ENCODE measurements at places on chromosomes 13 and 19.

GRCh38 chr13:51158880-51159518 is 47.9 kb upstream of the C13orf42 start:
- peak; percentile 4 for DNase-seq

GRCh38 chr13:41756198-41756880 is 204.6 kb downstream of the VWA8 start:
- no peak for DNase-seq

GRCh38 chr13:76823969-76824368 is 62.2 kb downstream of the KCTD12 start:
- DNase-seq = no peak

GRCh38 chr19:53161123-53161522 is 2.3 kb upstream of the ZNF347 start:
- no peak for DNase-seq

DNA sequence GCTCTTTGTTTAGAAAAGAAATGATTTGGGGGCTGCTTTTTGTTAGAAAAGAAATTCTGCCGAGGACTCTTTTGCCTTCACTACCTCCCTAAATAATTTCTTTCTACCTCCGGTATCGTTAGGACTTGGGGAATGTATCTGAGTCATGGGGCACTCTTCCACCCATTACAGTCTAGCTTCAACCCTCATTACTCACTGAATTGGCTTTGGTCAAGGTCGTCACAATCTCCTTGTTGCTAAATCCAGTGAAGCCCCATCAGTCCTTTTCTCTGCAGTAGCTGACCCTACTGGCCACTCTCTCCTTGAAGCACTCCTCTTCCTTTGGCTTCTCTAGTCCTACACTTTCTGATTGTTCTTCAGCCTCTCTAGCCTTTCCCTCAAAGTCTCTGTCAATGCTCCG is 34.0 kb downstream of the WDR87 start:
- no peak for DNase-seq

DNA sequence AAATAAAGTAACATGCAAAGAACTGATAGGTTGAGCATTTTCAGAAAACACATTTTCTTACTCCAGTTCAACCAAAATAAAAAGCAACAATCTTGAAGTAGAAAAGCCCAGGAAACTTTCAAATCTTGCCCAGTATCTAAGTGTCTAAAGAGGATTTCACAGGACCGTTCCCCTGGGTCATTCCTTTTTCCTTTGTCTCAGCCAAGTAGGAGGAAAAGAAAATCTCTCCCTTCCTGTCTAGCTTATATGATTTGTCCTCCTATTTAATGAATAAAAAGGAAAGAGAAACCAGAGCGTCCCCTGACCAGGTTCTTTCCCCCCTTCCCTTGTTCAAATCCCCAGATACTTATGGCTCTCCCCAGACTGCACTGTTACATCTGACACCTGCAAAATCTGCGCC is 248.0 kb downstream of the KCTD12 start:
- no peak for DNase-seq

GRCh38 chr13:30520571-30520970 is 54.8 kb upstream of the HMGB1 start:
- no peak for DNase-seq

- DNase-seq = no peak
Observed at GRCh38 chr19:14555918-14556661, 15.8 kb downstream of the NDUFB7 start.

GRCh38 chr13:113973218-113974164 is at the start of gene C13orf46:
Gene C13orf46 (minus strand): TSS chr13:113974076. CDS start chr13:113973997, 79 bp downstream.
- DNase-seq = no peak

DNA sequence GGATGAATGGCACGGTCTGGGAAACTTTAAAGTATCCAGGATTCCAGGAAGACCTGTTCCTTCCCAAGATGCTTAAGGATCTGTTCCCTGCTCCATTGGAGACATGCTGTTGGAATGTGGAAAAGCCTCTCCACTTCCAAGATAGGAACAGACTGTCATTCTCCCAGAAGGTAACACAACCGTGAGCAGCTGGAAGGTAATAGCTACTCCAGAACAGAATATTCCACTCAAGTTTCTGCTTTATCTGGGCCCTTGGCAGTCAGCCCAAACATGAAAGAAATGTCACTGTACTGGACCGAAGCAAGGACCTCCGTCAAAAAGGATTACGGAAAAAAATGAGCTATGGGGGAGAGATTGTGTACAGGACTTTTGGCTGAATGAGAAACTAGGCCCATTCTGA is 420.9 kb upstream of the NBEA start:
- DNase-seq = no peak

DNA sequence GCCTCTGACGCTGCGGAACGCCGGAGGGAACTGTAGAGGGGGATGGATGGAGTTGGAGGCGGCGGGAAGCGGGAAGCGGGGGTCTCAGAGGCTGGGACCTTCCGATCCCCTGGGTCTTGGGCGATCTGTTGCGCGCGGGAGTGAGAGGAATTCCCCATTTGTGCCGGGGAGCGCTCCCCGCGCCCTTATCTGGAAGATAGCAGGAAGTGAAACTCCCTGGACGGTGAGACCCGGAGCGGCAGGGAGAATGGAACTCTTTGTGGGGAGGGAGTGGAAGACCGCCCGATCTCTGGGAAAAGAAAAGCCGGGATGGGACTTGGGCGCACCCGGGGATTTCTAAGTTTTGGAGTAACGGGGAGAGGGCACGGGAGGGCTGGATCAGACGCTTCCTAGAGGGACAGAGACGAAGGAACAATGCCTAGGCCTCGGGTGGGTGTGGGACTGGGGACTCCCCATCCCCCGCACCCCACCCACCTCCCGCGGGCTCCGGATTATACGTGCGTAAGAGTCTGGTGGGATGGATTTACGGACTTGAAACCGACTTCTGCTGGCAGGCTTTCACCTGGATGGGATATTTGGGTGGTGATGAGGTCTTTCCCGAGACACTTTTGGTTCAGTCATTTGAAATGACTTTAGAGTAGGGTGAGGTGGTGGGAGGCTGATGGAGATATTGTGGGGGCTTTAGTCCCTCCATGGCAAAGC is 495 bp downstream of the LSR start:
- no peak for DNase-seq

DNA sequence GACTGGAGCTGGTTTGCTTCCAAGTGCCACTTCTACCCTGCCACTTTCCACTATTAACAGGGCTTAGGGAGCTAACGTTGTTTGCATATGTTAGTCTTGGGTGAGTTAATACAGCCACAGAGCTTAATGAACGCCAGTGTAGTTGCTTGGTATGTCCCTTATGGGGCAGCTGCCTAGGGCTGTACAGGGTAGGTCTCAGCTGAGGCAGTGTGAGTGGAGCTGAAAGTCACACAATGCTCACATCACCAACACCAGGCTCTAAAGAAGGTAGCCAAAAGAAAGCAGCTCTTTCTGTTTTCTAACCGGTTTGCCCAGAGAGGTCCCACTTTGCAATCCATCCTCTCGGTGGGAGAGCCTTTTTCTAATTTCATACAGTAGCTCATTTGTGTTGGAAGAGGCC is 186.2 kb downstream of the RGCC start:
- DNase-seq = no peak

GRCh38 chr19:35460608-35461007 is 12.6 kb downstream of the FFAR2 start:
- DNase-seq = no peak

DNA sequence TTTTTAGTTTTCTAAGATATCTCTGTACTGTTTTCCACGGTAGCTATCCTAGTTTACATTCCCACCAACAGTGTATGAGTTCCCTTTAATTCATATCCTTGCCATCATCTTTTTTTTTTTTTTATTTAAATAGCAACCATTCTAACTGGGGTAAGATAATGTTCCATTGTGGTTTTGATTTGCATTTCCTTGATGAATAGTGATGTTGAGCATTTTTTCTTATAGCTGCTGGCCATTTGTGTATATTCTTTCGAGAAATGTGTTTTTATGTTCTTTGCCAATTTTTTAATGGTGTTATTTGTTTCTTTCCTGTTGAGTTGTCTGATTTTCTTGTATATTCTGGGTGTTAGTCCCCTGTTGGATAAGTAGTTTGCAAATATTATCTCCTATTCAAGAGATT is 454.8 kb downstream of the DACH1 start:
- DNase-seq = no peak

- no peak for DNase-seq
Observed at GRCh38 chr19:14683439-14683838, 6.4 kb upstream of the ZNF333 start.

DNA sequence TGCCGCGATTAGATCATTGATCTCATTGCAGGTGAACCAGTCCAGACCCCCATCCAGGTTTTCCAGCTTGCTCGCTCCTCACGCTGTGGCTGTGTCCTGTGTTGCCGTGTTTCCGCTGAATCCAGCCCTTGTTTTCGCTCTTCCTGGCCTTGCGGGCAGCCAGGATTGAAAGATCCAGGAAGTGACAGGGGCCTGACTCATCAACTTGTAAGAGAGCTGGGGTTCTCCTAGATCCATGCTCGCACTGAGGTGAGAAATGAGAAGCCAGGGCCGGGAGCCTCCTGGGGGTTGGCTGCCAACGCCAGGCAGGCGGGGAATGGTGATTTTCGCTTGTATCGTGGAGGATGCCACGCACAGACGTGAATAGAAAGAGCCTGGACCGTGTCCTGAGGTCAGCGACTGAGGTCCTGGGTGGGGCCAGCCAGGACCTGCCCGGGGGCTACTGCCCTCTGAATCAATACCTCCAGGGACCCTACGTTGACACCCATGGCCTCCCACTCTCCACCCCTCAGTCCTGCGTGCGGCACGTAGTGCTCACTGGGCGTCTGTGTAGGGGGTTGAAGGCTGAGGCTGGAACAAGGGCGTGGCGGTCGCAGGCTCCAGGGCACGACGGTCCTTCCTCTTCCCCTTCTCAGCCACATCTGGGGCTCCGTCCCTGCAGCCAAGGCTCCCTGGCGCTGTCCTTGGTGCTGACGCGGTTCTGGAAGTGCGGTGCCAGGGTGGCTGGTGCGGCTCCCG is 7.3 kb upstream of the PTPRH start:
- peak; percentile 72 for DNase-seq

DNA sequence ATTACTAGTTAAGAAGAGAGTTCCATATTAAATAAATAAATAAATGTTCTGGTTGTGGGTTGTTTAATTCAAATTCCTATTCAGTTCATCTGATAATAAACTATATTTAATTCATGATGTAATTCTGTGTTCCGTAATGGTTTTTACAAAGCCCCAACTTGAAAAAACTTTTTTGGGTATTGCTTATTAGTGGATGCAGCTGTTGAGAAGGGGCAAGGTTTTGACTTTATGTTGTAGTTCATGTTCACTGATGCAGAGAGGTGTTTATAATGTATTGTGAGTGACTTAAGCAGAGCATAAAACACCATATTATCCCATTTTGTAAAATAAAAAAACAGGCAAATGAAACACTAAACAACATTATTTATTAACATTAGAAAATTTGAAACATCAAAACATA is 107.3 kb upstream of the TNFSF11 start:
- DNase-seq = no peak

GRCh38 chr19:10686661-10687517 is 14.3 kb upstream of the QTRT1 start:
- DNase-seq = no peak

- DNase-seq = no peak
Observed at GRCh38 chr19:35565016-35565856, 1.8 kb upstream of the ATP4A start.

GRCh38 chr13:24254146-24254841 is 55.1 kb upstream of the C1QTNF9 start:
- peak; percentile 90 for DNase-seq

GRCh38 chr19:15324791-15325519 is 7.4 kb downstream of the BRD4 start:
- DNase-seq = no peak

DNA sequence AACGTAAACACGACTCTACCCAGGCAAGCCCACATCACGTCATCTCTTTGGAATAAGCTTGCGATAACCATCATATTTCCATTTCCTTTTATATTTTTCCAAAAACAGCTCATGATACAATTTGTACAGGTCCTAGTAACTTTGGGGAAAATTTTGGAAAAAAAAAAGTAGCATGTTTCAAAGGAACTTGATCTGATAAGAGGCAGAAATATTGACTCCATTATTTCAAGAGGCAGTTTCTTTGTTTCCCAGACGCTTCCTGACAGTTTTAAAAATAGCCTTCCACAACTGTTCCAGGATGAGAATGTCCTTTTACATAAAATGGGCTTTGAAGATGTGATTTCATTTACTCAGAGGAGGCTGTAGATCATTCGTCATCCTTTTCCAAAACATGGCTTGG is 23.1 kb downstream of the KLF2 start:
- DNase-seq = no peak
